Midbrain (tissue), 1 donor: ENCODE measurements at places on chromosomes 13 and 19.
A peak's percentile ranks its signal among the peaks of the same experiment; 100 is the strongest.

DNA sequence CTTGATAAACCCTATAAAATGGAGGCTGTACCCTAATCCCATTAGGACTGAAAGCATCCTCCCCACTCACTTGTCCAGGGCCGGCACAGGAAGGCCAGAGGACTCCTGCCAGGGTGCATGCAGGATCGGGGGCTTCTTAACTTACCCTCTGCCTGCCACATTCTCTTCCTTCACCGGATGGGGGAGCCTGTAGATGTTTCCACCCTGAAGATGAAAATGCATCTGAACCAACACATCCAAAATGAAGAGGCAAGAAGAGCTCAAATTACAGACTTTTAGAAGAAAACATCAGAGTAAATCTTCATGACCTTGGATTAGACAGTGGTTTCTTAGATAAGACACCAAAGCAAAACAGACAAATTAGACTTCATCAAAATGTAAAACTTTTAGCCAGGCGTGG, 25.9 kb upstream of the NAPA start:
- DNase-seq, result no peak

GRCh38 chr13:30846866-30847265, 59.2 kb upstream of the MEDAG start:
- DNase-seq, result no peak

GRCh38 chr13:114127473-114128347, 4.7 kb downstream of the RASA3 start:
- no peak for DNase-seq

DNA sequence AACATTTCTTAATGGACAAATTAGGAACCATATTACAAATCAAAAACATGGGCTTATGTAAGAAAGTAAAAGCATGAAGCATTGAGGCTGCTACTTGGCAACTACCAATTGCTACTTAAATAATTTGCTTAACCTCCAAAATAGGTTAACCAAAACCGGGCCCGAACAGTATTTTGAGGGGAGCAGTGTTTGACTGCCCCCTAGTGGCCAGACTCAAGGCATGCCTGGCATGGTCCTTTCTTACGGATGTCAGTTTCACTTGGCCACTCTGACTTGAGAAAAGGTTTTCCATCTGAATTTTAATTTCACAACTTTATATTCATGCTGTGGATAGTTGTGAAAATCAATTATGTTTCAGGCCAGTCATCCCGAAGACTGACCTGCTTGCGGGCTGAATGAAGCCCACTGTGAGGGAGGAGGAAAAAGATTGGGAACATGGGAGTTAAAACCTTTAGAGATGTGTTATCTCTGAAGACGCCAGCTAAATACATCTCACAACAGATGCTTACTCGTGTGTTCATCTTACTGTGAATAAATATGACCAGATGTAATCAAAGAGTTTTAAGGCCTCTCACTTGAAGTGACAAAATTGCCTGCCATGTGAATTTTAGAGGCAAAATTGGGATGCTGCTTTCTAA, 2.9 kb downstream of the RXFP2 start:
- DNase-seq, result peak; percentile 60

DNA sequence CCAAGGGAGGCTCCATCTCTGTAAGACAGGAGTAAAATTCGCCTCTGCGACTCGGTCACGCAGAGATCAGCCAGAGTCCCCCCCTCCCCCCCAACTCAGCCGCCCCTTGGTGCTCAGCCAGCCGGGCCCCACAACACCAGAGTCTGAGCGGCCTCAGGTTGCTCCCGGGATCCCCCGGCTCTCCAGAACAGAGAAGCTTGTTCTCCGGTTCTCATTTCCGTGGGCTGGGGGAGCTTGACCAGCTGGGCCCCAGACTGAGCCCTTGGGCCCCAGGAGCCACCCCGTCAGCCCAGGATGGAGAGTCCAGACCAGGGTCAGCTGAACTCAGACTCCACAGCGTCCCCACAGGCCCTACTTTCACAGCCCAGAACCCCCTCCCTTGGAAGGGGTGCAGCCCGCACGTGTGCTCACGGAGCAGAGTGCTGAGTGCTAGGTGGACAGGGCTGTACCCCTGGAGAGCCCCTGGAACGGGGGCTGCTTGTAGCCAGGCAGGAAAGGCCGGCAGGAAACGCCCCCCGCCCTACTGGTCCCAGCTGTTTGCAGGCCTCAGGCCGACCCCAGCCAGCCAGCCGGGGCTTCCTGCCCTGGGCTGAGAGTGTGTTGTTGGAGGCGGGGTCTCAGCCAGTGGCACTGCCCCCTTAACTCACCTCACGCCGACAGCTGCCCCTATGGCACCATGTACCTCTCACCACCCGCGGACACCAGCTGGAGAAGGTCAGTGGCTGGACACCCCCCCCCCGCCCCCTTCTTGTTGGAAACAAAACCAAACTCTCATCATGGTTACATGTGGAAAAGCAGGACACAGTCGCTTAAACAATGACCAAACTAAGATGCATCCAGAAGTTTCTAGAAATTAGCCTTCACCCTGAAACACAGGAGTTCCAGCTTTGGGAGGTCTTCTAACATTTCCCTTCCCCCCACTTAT, 44.4 kb downstream of the COMP start:
- DNase-seq, result no peak

- DNase-seq, result no peak
Measured at GRCh38 chr19:49553451-49554271, 25.9 kb downstream of the RCN3 start.

- no peak for DNase-seq
Measured at GRCh38 chr13:47794963-47795362, 206.1 kb downstream of the SUCLA2 start.

DNA sequence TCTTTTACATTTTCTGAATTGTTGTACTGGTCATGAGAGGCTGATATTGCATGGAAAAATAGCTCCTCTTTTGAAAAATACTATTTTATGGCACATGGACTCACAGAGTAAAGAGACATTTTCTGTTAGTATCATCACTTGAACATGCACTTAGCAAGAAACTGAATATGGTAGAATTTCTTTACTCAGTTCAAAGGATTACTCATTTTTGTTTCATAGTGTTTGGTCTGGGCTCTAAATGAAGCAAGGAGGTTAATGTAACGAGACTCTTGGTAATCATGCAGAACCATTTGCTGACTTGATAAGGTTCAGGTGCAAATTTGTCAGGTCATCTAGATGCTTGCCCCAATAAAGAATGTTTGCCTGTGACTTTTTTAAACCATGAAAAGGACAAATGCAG, 63.2 kb downstream of the GPC6 start:
- DNase-seq, result no peak

- DNase-seq, result no peak
Measured at GRCh38 chr13:106650690-106651205, 82.8 kb upstream of the ARGLU1 start.

DNA sequence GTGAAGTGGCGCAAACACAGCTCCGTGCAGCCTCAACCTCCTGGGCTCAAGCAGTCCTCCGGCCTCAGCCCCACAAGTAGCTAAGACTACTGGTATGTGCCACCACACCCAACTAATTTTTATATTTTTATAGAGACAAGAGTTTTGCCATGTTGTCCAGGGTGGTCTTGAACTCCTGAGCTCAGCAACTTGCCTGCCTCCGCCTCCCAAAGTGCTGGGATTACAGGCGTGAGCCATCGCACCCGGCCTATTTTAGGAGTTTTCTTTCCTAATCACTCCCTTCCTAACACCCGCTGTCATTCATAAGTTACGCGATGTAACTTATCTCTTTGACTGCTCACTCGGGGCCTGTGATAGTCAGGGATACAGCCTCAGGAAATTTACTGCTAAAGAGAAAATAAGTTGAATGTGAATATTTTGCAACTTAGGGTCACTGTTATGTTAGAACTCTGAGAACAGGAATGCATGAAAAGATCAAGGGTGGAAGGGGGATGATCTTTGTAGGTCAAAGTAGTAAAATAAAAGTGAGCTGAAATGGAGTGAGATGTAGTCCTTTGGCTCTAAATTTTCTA, 140.3 kb downstream of the DCT start:
- no peak for DNase-seq

GRCh38 chr13:103703246-103703645, 637.0 kb upstream of the SLC10A2 start:
- DNase-seq, result no peak

DNA sequence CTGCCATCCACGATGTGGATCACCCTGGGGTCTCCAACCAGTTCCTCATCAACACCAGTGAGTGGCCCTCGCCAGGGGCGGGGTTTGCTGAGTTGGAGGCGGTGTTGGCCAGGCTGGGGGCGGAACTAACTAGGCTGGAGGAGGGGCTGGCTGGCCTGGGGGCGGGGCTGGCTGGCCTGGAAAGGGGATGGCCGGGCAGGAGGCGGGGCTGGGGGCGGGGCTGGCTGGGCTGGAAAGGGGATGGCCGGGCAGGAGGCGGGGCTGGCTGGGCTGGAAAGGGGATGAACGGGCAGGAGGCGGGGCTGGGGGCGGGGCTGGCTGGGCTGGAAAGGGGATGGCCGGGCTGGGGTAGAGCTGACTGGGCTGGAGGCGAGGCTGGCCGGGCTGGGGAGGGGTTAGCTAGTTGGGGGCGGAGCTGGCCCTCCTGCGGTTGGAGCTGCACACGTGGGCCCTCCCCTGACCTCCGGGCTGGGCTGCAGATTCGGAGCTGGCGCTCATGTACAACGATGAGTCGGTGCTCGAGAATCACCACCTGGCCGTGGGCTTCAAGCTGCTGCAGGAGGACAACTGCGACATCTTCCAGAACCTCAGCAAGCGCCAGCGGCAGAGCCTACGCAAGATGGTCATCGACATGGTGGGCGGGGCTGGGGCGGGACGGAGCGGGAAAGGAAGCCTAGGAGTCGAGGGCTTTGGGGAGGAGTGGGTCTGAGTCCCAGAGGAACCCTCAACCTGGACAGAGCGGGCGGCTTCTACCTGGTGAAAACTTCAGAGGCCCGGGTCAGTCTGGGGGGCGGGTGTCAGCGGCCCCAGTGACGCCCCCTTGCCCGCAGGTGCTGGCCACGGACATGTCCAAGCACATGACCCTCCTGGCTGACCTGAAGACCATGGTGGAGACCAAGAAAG, 41.0 kb downstream of the PDE4A start:
- peak; percentile 75 for DNase-seq

- peak; percentile 17 for DNase-seq
Measured at GRCh38 chr19:46660008-46660517, 919 bp downstream of the DACT3 start.

DNA sequence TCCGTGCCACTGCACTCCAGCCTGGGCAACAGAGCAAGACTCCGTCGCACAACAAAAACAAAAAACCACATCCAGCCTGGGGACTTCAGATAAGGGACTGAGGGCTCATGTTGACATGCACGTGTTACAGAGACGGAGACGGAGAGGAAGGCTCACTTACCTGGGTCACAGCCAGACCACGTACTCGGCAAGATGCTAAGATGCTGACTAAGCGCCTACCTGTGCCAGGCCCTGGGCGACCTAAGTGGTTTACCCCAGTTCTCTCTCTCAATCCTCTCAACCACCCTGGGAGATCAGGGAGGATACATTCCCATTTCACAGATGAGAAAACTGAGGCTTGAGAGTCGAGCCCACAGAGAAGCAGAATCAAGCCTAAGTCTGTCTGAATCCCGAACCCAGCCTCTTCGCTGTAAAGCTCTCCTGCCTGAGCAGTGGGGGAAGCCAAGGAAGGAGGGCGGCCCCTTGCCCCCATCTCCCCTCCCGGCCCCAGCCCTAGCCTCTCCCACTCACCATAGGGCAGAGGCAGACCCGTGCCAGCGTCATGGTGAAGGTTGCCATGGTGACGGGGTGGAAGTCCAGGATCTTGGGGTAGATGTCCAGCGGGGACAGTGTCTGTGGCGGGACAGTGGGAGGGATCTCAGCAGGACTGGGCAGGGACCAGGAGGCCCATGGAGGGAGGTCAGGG, 13.5 kb downstream of the ERCC2 start:
- no peak for DNase-seq

DNA sequence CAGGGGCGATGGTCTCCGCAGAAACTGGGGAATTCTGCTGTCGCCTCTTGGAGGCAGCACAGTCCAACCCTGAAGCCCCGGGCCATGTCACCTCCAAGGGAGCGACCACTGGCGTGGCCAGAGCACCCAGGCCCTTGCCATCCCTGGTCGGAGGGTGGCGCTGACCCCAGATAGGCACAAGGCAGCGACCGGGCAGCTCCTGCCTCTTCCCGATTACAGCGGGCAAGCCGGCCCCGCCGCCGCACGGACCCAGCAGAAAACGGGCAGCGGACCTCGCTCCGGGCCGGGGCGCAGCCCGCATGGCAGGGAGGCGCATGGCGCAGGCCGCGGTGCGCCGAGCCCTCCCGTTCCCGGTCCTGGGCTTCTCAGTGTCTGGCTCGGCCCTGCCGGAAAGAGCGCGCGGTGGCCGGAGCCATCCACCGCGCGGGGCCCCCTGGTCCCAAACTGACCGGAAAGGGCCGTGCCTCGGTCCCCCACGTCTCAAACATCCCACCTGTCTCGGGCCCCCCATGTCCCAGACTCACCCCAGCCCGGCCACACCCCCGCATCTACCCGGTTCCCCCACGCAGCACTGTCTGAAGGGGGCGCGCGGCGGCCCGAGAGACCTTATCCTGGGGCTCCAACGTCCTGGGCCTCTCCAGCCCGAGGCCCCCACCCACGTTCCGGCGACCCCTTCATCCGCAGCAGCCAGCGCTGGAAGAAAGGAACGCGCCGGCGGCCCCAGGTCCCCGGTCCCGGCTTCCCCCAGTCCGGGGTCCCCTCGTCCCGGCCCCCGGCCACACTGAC, 727 bp downstream of the CERS1 start:
- DNase-seq, result peak; percentile 21

- no peak for DNase-seq
Measured at GRCh38 chr19:313988-314815, 23.0 kb upstream of the PLPP2 start.

- DNase-seq, result no peak
Measured at GRCh38 chr13:21077076-21077787, 15.8 kb upstream of the LATS2 start.

DNA sequence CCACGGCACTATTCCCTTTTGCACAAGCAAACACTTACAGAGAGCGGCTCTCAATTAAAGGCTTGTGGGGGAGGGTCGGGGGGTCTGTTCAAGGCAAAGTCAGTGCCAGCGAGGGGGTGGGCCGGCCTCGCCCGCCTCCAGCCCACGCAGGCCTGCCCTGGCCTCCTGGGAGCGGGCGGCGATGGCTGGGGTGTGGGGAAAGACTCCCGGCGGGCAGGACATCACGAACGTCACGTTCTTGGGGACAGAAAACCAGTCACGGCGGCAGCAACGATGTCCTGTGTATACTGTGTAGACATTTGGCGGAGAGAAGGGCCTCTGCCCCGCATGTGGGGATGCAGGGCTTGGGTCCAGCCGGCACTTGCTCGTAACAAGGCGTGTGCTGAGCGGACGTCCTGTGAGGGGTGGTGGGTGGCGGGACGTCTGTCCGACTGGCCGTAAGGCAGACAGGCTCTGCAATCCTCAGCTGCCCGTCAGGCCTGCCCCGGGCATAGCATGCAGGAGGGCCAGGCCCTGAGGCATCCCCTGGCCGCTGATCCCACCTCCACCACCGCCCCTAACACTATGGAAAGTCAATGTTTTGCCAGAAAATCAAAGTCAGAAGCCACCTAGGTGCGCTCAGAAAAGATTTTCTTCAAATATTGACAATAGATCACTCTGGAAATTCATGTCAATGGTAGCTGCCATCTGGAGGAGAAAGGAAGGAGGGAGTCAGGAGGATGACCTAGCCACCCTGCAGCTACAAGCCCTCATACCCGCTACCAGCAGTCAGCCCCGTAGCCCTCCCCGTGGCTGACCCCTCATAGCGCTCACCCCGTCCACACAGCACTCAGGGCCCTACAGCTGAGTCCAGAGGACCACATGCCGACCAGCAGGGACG, 5.8 kb upstream of the EPHX3 start:
- no peak for DNase-seq
